RCC 7860 (cell line): ENCODE measurements at places on chromosomes 7 and 10.
A peak's percentile ranks its signal among the peaks of the same experiment; 100 is the strongest.

DNA sequence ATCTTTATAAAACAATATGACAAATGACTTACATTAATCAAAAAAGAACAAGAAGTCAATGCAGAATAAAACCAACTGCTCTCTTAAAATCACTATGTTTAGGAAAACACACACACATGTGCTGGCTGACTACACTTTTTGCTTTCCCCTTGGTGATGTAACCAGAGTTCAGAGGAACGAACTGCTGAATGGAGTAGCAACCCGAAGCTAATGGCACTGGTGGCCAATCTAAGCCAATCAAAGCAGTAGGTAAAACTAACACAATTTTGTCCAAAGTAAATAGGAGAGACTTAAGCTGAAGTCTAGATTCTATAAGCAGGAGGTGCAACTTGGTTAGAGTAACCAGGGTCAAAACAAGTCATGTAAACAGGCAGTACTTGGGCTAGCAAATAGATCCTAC is 33.2 kb upstream of the CUBN start:
- DNase-seq, result no peak

GRCh38 chr10:69837261-69837660 is 35.6 kb downstream of the COL13A1 start:
- no peak for DNase-seq

GRCh38 chr7:142801601-142802295 is 31.0 kb downstream of the PRSS2 start:
- DNase-seq, result no peak

DNA sequence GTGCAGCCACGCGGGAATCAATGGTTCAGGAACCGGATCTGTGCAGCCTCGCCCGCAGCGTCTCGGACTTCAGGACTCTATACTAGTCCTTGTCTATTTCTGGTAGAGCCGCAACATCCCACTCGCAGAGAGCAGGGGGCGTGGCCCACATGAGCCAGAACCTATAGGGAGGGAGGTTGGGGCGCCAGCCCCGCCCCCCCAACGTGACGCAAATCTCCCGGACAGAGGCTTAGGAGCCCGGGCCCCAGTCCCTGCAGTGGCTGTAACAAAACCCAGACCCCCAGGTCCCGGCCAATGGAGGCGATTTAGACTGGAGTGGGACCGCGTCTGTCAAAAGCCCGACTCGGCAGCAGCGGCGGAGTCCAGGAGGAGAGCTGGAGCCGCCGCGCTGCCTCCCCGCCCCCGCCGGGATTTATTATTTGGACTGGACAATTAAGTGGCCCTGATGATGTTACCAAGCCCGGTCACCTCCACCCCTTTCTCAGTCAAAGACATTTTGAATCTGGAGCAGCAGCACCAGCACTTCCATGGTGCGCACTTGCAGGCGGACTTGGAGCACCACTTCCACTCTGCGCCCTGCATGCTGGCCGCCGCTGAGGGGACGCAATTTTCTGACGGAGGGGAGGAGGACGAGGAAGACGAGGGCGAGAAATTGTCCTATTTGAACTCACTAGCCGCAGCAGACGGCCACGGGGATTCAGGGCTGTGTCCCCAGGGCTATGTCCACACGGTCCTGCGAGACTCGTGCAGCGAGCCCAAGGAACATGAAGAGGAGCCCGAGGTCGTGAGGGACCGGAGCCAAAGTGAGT is at the start of gene NKX2-3:
Gene NKX2-3, plus strand, starts transcription at position 256 of the 809 bp plus-strand sequence. Its CDS starts 190 bp downstream, at position 446.
- DNase-seq, result no peak

- DNase-seq, result no peak
Measured at GRCh38 chr10:32041290-32042028, 14.8 kb downstream of the KIF5B start.

DNA sequence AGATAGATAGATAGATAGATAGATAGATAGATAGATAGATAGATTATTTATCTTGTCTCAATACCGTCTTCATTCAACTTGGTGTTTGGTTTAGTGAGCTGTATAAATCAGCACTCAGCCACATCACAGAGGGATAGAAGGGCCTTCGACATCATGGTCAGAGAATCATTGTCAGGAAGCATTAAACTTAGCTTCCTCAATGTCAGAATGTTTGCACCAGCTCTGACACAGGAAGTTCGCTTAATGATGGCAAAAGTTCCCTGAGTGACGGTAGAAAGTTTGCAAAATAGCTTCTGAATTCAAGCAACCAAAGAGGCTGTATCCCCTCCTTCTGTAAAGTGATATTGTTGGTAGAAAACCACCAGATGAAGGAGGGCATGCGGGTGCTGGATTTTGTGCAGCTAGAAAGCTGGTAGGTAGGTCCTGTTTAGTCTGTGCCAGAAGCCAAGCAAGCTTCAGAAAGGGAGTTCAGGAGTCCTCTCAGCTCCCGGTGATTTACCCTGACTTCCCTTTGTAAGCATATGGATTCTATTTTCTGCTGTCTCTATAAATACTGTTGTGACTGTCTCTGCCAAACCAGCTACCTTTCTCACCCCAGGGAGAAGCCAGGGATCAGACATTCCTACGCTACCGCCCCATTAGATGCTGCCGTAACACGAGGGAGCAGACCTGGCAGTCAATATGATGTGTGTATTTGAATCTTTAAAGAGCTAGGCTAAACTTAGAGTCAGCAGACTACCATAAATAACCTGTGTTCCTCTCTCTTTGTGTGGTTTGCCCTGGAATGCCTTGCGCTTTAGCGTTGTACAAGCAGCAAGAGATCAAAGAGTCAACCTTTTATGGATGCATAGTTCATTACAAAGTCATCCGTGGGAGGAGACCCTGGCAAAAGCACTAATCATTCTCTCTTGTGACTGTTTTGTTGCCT is 200.5 kb upstream of the KIAA1217 start:
- no peak for DNase-seq

DNA sequence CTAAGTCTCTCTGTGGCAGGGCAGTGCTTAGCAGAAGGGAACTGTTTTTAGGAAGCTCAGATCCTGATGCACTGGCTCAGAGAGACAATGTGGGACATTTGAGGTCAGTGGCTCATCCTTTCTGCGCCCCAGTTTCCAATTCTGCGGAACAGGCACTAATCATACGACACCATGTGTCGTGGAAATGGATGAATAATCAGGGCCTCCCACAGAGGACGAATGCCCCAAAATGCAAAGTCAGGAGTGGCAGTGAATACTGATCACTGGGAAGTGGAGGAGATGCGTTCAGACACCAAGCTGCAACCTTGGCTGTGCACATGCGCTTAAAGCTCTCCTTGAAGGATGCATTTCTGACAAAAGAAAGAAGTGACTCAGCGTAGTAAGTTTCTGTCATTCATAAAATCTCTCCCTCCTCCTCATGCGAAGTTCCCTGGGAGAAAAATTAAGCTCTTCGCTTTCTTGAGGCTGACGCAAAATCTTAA is 21.9 kb upstream of the ECHDC3 start:
- DNase-seq, result no peak

- no peak for DNase-seq
Measured at GRCh38 chr7:2019711-2020511, 212.8 kb downstream of the MAD1L1 start.

- DNase-seq, result no peak
Measured at GRCh38 chr10:124614003-124614659, 130.0 kb downstream of the FAM53B start.

DNA sequence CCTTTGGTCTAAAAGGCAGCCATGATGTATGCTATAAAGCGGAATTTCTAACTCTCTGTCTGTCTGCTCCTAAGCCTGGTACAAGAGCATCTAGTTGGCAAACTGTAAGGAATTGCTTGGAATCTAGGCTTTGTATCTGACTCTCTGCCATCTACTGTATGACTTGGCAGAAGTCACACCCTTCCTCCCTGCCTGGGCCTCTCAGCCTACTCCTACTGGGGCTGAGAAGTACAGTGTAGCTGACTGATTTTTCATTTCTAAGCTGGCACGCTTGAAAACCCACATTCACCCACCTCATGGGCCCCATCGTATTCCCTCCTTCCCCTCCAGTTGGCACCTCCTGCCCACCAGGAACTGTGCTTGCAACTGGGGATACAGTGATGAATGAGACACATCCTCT is 435.2 kb downstream of the PLXNA4 start:
- DNase-seq, result no peak

- DNase-seq, result no peak
Measured at GRCh38 chr10:20616918-20617810, 279.9 kb downstream of the NEBL start.

DNA sequence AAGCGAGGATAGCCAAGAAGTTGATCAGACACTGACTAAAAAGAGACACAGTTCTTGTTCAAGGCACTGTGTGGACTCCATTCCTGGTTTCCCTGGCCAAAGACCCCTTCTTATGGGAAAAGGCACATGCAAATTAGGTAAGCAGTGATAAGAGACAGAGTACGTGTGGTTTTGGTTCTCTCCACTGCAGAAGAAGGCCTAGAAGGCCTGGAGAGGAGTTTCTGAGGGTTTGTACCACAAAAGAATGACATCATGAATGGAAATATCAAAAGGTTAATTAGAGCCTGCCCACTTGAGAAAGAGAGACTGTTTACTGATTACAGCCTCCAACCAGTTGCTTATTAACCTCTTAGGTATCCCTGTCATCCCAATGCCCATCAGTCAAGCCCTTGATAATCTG is 137.5 kb downstream of the ZNF365 start:
- DNase-seq, result peak; percentile 75

DNA sequence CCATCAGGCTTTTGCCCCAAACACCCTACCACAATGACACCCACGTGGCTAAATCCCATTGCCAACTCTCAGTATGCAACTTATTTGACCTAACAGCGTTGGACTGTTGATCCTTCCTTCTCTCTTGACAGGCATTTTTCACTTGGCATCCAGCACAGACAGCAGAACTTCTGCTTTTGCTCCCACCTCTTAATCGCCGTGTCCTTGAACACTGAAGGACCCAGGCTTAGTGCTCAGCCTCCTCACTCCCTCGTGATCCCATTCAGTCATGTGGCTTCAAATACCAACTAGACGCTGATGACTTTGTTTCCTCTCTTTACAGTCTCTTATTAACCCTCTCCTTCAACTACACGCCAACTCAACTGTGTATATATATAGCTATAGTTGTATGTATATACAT is 25.0 kb downstream of the ZFAND2A start:
- no peak for DNase-seq

DNA sequence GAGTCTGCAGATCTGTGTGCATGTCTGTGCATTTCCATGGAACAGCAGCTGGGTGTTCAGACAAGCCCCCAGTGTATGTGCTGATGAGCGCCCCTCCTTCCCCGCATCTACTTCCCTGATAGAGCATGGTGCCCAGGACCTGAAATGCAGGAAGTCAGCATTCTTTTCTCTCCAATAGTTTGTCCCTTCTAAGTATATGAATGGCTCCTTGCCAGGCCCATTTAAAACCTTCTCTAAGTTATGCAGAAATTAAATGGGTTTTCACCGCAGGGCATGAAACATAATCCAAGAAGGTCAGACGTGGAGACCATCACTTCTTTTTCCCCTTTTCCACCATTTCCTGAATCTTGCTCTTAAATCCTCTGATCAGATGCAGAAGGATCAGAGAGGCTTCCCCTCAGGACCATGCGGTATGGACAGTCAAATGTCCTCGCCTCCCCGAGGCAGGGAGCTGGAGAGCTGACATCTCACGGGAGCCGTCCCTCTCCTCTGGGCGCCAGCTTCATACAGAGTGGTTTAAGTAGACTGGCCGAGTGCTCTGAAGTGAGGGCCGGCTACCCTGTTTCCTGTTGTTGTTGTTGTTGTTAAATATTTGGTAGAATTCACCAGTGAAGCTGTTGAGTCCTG is 155.3 kb downstream of the C10orf105 start:
- no peak for DNase-seq

DNA sequence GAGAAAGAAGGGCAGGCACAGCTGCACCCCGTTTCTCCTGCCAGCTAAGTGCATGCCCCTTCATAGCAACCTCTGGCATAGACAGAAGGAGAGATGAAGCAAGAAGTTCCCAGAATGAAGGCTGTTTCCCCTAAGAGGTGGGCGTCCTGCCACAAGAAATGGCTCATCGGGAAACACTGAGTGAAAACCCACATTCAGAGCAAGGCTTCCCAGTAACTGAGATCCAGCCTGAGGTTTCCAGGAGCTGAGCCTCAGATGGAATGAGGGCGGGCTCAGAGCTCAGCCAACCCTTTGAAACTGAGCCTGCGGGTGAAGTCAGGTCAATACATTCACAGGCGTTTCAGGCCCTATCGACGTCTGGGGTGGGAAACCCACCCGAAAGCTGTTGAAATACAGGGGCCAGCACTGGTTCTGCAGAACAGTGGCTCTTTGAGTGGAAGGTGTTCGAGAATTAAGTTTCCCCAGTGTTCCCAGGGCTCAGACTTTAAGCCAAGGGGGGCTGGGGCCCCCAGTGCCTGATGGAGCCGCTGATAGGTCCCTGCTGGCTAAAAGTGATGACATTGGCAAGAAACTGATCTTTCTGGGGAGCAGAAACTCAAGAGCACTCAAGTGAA is 510.2 kb downstream of the RPS24 start:
- no peak for DNase-seq

DNA sequence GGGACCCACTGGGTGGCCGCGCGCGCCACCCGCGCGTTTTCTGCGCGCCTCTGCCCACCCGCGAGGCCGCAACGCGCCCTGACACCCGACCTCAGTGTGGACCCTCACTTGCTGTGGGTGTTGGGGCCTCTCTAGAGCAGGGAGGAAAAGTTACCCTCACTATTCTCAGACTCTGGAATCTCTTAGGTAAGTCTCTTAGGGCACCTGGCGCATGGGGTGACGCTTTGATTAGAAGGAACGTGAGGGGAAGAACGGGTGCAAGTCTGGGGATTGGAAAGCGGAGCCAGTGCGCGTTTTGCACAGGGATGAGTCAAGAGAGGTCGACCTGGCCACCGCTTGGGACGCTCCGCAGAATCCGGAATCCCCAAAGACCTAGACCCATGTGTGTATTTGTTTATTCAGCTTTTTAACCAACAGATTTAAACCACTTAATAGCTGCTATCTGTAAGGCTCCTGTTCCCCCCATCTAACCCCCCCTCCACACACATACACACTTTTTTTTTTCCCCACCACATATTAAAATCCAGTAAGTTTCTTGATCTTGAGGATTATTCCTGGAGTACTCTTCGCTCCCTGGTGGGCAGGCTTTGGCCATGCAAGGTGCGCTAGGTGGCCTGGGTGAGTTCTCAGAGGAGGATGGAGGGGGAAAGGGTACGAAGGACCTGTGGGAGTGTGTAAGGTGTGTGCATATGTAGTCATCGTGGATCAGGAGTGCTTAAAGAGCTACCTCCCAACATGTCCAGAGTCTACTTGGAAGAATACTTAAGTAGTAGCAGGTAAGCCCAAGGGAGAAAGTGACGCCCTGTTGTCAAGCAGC is 169.1 kb upstream of the PPP1R3A start:
- no peak for DNase-seq

- peak; percentile 51 for DNase-seq
Measured at GRCh38 chr10:79347894-79348639, 798 bp downstream of the PPIF start.
